ENCODE measurements at places on chromosomes 2 and 18.

DNA sequence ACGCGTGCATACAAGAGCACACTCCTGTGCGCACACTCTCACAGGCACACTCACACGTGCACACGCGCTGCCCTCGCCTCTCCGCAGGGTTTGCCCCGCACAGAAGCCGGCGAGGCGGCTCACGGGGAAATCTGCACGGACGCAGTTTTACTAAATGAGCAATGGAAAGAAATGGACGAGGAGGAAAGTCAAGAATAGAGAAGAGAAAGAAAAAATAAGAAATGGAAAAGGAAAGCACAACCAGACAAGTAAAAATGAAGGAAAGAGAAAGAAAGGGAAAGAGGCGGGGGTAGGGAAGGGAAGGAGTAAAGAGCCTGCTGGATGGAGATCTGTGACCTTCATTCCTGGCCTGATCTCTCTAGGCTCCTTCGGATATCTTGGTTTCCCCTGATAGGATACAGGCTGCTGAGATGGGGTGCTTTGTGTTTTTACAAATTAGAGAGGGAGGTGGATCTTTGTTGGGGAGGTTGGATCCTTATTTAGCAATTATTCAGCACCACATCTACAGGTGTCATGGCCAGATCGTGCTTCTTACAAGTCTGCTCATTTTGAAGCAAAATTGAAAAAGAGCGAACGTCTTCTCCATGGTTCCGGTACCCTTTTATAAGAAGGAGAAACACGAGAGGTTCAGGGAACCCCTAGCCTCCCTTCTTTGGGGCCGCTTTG lies 693 bp upstream of the LRP2 start:
- no peak for DNase-seq

DNA sequence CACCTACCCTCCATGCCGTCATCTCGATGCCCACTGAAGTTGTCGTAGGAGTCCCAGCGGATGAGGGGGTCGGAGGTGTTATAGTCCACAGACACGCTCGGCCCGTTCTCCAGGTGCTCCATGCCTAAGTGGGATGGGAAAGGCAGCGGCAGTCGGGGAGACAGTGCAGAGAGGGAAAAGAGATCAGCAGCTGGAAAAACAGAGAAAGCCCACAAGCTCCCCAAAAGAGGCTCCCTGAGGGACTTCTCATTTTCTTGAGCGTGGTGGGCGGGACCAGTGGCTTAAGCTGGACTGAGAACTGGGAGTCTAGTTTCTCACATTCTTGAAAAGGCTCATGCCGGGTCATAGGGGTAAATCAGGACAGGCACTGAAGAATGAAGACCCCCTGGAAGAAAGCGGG lies 121.9 kb downstream of the TNS1 start:
- no peak for DNase-seq

GRCh38 chr2:239312741-239313667 lies 87.8 kb downstream of the HDAC4 start:
- DNase-seq = no peak

DNA sequence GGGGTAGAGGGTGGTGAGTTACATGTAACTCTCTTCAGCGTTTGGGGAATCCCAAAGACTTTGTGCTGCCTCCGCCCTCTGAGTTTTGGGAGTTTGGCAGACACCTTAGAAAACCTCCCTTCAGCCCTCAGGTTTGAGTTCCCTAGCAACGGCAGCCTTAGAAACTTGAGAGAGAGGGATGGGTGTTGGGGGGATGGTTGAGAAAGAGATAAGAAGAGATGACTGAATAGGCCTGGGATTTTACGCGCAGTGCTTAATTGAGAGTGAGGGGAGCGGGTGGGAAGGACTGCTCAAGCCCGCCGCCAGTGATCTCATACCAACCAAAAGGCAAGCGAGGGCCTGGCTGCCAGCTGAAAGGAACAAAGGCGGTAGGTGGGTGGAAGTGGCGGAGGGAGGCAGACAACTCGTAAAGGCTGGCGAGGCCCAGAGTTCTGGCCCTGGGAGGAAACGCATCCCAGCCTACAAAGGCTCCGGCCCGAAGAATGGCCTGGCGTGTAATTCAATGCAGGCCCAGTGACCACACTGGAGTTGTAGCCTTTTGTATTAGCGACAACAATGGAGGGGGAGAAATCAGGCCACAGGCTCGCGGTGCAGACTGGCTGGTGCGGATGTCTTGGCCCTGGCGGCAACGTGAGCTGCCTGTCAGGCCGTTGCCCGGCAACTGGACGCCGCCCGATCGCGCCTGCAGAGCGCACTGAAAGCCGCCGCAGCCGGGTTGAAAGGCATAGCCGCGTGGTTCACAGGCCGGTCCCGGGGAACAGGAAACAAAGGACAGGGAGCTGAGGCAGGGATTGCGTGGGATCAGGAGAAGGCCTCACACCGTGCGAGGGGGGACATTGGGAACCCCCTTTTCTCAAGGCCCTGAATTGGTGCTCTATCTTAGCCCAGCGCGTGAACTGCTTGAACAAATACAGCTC lies 39.9 kb upstream of the DARS1 start:
- peak; percentile 91 for DNase-seq

- peak; percentile 38 for DNase-seq
Observed at GRCh38 chr18:78713069-78713468, 266.5 kb upstream of the SALL3 start.

GRCh38 chr18:36454848-36455458 lies 157.4 kb downstream of the FHOD3 start:
- DNase-seq = no peak

- no peak for DNase-seq
Observed at GRCh38 chr2:128280901-128281321, 37.8 kb downstream of the HS6ST1 start.

DNA sequence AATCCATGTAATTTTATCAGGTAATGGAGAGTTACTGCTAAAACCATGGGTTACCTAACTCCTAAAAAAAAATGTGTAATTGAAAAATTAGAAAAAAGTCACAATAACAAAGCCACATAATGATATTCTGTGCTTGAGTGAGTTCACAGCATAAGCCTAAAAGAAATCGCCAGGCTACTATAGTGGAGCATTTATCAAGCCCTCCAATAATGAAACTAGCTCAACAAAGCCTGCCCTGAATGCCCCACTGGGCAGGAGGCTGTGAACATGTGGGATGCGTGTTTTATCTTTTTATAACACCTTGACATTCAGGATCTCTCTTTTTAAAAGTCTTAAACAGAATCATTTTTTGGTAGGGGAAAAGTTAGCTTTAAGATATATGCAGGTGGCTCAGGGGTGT lies 86.3 kb downstream of the KCTD18 start:
- DNase-seq = no peak

- no peak for DNase-seq
Observed at GRCh38 chr2:30803281-30803680, 4.0 kb downstream of the CAPN13 start.

GRCh38 chr2:201357221-201357620 lies at the start of gene FLACC1:
Gene FLACC1 (minus strand): TSS chr2:201357345. CDS start chr2:201351404, 5,941 bp downstream.
- DNase-seq = peak; percentile 69

DNA sequence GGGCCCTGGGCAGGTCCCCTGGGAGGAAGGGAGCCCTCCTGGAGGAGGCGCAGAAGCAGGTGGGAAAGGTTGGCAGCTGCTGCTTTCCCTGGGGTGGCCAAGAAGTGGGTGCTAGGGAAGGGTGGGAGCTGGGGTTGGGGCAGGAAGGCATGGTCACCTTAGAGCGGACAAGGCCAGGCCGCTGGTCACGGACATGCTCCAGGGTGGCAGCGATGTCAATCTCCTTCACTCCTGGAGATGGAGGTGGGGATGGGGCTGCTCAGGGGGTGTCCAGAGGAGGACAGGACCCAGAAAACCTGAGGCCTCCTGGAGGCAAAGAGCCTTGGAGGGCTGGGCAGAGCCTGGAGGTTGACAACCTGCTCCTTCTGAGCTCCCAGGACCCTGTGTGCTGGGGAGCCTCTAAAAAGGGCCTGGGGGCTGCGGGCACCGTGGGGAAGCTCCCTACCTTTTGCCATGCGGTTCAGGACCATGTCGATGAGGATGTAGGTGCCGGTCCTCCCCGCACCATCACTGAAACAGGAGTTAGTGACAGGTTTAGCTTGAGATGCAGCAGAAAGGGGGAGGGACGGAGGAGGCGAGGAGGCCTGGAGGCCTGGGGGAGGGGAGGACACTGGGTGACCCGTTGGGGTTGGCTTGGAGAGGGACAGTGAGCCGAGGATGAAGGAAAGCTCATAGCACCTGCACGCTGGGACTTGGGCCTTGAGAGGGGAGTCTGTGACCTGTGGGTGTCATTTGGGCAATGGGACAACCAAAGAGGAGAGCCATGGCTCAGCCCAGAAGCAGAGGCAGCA lies 11.4 kb downstream of the DNAJB2 start:
- DNase-seq = no peak

DNA sequence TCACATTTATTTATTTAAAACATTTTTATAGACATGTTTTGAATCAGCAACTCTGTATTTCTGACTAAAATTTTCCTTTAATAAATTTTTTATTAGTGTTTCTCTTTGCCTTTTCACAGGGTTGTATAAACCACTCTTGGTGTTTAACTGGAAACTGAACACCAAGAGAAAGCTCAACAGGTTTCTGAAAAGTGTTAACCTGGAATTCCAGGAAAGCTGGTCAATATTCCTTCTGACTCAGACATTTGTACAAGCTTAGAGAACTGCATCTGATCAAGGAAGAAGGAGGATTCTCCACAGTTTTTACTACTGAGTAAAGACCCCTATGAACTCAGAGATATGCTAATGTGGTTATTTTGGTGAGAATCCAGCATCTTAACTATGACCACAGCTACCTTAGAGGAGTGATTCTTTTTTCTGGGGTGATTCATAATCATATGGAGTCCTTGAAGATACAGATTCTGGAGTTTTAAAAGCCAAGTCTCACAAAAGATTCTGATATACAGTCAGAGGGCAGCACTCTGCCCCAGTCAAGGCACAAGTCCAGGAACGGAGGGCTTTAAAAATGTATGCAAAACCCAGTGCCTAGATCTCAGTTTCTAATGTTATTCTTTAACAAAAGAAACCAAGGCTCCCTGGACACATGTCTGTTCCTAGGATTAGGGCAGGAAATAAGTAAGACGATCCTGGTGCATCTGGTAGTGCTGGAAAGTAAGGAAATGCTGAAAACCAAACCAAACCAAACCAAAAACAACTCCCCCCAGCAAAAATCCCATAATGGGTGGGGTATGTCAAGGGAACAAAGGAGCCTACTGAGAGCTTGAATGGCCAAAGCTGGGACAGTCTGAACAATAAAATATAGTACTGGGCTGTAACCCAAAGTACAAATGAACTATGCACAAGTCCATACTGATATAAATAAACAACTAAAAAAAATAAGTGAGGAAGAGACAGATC lies 85.1 kb upstream of the FZD5 start:
- DNase-seq = no peak

- DNase-seq = no peak
Observed at GRCh38 chr18:12282442-12283039, 25.5 kb upstream of the TUBB6 start.

DNA sequence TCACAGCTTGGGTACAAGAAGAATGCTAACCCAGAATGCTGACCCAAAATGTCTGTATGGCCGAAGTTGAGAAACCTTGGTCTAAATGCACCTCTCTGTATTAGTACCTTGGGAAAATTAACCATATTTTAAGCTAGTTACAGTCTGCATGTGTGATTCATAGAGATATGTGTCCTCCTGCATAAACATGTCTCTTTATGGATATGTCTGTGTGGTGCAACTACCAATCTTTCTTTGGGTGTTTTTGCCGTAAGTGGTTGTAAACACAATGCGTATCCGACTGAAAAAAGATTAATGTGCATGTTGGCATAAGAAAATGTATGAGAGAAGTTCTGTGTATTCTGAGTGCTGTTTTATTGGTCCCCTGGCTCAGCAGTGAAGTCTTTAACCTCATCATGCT lies 54.2 kb upstream of the GAREM2 start:
- peak; percentile 9 for DNase-seq

DNA sequence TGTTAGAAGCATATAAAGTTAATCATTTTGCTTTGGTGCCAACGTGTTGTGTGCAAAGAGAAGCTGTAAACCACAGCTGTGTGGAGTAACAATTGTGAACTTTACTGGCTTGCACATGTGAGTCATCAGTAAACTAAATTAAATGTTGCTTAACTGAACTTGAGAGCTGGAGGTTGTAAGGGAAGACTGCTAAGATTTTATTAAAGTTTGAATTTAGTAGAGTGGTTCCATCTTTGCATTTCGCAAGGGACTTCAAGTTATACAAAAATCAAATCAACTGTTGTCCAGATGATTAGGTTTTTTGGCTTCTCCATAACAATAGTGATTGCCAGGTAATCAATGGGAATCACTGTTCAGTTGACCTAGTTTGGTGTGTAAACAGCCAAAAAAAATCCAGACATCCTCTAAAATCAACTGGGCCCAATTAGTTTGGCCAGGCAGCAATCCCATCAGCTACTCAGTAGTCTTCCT lies 247.4 kb downstream of the MYO3B start:
- DNase-seq = peak; percentile 53

GRCh38 chr2:111030260-111030891 lies 90.3 kb upstream of the BCL2L11 start:
- no peak for DNase-seq

DNA sequence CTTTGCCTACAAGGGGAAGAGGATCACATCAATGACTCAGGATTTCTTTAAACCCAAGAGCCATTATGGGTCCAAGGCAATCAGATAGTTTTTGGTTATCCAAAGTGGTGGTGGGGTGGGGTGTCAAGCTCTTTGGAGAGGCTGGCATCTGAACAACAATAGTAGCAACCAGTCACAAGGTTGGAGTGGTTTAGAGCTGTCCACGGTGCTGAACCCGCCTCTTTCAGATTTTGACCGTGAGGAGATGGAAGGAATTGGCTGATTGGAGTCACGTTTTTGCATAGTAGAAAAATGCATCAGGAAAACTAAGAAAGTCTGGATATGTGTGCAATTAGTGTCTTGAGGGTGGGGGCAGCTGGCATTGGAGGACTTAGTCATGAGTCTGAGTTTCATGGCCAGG lies 159.9 kb downstream of the LOXHD1 start:
- peak; percentile 71 for DNase-seq

- DNase-seq = no peak
Observed at GRCh38 chr2:148430101-148430500, 214.4 kb upstream of the EPC2 start.

- no peak for DNase-seq
Observed at GRCh38 chr2:149808556-149808955, 221.0 kb upstream of the MMADHC start.

GRCh38 chr2:9763356-9764152 lies 79.7 kb upstream of the TAF1B start:
- peak; percentile 59 for DNase-seq

- no peak for DNase-seq
Observed at GRCh38 chr2:109375656-109376055, 238.1 kb downstream of the SEPTIN10 start.

GRCh38 chr18:74152857-74153256 lies 4.5 kb downstream of the TIMM21 start:
- no peak for DNase-seq
